CD4-positive, alpha-beta T cell treated with Interleukin-4 for 1 hour (primary cell): ENCODE measurements at places on chromosomes 12 and 14.

DNA sequence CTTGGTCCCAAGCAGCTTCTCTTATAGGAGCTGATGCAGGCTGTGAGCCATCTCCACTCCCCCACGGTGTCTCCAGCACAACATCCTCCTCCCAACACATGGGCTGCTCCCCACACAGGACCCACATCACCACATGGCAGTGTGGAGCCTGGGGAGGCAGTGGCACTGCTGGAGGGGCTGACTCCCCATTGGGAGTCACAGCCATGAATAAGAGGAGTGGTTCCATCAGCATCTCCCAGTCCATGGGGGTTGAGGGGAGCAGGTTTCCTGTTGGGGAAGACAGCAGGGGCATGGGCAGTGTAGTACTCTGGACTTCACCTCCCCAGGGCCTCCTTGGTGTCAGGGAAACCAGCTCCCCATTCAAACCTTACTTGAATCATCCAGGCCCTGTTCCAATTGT, 40.5 kb upstream of the OXA1L start:
- no peak for DNase-seq

DNA sequence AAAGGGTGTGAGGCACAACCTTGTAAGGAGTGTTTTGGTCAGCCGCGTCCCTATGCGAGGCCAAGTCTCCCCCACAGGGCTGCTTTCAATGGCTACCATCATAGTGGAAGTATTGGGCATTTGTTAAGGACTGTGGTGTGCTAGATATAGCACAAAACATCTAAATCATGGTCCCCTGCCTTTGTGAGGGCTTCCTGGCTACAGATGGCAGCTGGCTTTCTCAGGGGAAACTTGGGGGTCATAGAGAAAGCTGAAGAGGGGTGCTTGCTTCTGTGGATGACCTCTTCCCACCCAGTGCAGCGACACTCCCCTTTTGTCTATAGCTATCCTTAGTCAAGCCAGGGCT, 315.8 kb downstream of the ZFP36L1 start:
- no peak for DNase-seq

DNA sequence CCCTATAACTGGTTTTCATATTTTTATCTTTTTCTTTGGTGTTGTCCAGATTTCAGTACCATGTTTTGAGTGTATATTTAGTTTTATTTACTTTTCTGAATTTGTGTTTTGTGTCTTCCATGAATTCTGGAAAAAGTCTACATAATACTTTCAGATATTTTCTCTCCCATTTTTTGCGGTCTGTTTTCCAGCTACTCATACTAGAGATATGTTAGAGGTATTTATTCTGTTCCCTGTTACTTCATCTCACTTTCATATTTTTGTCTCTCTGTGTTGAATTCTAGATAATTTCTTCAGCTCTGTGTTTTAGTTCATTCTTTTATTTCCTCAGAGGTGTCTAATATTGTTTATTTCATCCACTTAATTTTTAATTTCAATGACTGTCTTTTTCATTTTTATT, 74.2 kb downstream of the IFT81 start:
- DNase-seq: no peak

DNA sequence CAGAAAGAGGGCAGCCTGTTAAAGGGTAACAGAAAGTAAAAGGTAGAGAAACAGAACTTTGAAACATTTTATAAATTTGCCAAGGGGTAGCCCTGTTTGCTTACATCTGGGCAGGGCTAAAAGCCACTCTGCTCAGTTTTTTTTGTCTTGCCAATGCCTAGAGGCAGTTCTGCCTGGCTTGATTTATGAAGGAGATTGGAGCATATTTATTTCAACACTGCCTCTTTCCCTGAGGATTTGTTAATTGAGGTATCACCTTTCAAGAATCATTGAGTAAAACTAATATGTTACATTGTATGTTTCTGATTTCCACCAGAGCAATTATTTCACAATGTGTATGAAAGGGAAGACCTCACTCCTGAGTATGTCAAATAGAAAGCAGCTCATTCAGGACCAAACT, 160.8 kb downstream of the GXYLT1 start:
- no peak for DNase-seq

GRCh38 chr14:93115069-93115820, 480 bp downstream of the ITPK1 start:
- peak; percentile 88 for DNase-seq

DNA sequence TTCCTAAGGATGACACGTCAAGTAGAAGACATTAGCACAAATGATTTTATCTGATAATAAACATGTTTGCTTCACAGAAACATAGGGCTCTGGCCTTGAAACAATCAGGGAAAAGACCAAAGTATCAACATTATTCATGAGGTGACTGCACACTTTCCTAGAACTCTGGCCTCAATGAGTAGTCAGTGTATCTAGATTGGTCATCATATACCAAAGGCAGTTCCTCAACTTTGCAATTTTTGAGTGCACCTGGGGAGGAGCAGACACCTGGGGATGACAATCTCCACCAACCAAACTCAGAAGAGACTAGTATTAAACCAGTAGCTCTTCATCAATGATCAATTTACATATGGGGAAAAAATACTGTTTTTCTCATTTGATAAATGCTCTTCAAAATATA, 4.5 kb downstream of the EDDM3A start:
- DNase-seq: no peak

DNA sequence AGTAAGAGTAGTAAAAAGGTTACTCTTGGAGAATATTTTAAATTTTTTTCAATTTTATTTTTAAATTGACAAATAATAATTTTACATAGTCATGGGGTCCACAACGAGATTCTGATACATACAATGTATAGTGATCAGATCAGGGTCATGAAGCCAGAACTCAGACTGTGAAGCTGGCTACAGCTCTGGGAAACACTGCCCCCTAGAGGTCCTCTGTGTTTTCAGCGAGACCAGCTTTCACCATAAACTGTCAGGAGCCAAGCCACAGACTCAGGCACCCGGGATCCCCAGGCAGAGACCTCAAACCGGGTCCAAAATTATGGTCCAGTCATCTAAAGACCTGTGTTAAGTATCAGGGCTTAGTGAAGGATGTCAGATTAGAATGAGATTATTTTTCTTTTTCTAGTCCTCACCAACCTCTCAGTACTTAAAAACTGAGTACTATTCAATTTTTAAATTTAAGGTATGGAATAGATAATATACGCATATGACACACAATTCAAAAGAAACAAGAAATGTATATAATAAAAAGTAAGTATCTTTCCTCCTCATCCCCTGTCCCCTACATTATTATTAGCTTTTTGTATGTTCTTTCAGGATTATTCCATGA, 397.1 kb downstream of the MDGA2 start:
- peak; percentile 5 for DNase-seq

DNA sequence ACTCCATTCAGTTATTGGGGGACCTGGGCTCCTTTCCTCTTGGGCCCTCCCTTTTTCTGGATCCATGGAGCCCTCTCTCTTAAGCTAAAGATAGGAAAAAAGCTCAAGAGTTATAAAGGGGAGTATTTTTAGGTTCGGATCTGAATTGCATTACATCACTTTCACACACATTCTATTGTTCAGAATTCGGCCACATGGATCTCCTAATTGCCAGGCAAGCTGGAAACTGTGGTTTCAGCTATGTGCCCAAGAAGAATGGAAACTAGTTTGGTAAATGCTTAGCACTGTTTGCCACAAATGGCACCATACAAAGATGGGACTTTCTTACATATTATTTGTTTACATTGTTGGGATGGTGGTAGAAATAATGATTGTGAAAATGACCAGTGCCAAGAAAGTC, 145.6 kb downstream of the LRIG3 start:
- DNase-seq: no peak

- DNase-seq: no peak
Observed at GRCh38 chr12:3644104-3644503, 108.8 kb downstream of the CRACR2A start.

DNA sequence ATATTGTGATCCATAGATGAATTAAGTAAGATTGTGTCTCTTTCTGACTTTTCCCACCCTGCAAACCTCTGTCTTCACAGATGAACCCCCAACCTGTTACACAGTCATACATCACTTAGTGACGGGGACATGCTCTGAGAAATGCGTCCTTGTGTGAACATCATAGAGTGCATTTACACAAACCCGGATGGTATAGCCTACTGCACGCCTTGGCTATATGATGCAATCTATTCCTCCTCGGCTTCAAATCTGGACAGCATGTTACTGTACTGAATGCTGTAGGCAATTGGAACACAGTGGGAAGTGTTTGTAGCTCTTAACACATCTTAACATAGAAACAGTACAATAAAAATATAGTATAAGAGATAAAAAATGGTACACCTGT, 7.4 kb upstream of the TESPA1 start:
- no peak for DNase-seq

GRCh38 chr12:33432992-33433391, 6.6 kb downstream of the SYT10 start:
- no peak for DNase-seq

GRCh38 chr14:79383031-79383430, 828.3 kb downstream of the DIO2 start:
- no peak for DNase-seq

GRCh38 chr14:68772761-68773381, 20.0 kb downstream of the ZFP36L1 start:
- peak; percentile 23 for DNase-seq

GRCh38 chr12:85516667-85517325, 236.8 kb downstream of the ALX1 start:
- no peak for DNase-seq

DNA sequence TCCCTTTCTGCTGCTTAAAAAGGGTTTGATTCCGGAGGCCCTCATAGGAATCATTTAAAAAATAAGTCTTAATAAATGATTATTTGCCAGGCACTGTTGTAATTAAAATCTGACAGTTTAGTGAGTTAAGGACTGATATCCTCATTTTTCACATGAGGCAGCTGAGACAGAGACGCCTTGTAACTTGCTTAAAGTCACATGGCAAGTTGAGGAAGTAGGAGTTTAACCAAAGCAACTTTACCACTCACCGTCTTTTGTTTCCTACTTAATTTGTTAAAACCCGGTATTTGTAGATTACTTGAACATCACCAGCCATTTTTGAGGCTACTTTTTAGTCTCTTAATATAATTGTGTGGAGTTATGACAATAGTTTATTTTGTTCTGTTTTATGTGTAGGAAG, 2.4 kb downstream of the TIGAR start:
- DNase-seq: no peak

GRCh38 chr14:49966304-49966809, 73.5 kb downstream of the ARF6 start:
- no peak for DNase-seq

- no peak for DNase-seq
Observed at GRCh38 chr14:54606631-54607133, 39.8 kb downstream of the SAMD4A start.

GRCh38 chr12:27331291-27331926, 1.2 kb upstream of the BMAL2 start:
- peak; percentile 22 for DNase-seq

DNA sequence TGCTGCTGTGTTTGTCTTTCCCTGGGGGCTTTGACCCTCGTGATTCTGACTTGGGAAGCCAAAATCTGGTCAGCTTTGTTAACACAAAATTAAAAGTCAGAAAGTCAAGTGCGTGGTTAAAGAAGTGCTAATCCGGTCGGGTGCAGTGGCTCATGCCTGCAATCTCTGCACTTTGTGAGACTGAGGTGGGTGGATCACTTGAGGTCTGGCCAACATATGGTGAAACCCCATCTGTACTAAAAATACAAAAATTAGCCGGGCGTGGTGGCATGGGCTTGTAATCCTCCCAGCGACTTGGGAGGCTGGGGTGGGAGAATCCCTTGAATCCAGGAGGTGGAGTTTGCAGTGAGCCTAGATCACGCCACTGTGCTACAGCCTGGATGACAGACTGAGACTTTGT, 844.6 kb downstream of the VRK1 start:
- DNase-seq: no peak

DNA sequence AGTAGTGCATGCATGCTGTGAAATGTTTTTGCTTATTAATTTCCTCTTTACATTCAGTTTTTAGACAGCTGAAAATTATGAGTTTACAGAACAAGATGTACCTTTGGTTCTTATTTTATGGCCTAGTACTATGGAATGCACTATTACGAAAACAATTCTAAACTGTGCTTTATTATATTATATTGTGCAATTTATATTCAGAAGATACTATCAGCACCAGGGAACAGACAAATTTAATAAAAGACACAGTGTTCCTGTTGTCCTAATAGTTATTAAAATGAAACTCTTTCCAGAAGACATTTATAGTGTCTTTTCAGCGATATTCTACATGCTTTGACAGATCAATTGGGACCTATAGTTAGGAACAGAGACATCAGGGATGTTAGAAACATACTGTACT, 427.3 kb downstream of the BTG1 start:
- DNase-seq: no peak
